Erythroblast (primary cell): ENCODE measurements at places on chromosomes 11 and 22.

DNA sequence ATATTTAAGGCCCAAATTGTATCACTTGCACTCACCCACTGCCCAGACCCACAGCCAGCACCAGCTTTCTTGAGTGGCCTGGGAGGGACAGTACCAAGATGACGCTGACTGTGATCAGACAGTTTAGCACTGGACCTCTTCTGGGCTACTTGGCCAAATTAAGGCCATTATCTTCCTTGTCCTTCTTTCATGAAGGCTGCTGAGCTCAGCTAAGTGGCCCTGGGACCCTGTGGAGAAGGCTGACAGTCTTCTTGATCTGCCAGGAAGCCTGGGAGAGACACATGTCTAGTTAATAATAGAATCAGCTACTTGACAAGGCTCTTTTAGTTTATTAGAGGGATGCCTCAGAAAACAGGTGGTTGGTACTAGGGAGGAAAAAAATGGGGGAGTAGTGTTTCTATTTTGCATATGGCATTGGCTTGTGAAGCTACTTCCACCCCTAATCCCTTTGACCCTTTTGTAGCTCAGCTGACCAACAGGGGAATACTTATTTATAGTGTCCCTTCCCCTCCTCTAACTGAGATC is 127.9 kb upstream of the NTM start:
- no peak for DNase-seq

GRCh38 chr11:59010708-59011107 is 71.4 kb downstream of the GLYATL1 start:
- no peak for DNase-seq

DNA sequence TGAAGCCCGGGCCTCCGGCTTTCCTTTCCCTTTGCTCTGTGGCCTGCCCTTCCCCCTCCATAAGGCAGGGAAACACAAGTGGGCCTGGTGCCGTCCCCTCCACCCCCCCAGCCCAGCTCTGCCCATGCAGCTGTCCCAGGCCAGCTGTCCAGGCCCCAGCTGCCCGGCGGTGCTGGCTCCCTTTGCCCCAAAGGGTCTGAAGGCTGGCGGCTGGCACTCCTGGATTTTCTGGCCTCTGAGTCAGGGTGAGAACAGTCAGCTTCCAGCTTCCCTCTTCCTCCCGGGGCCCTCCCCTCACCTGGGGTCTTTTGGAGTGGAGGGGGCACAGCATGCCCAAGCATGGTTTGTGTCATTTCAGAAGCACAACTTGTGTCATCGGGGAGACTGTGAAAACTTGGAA is 27.8 kb downstream of the CD82 start:
- DNase-seq = no peak

DNA sequence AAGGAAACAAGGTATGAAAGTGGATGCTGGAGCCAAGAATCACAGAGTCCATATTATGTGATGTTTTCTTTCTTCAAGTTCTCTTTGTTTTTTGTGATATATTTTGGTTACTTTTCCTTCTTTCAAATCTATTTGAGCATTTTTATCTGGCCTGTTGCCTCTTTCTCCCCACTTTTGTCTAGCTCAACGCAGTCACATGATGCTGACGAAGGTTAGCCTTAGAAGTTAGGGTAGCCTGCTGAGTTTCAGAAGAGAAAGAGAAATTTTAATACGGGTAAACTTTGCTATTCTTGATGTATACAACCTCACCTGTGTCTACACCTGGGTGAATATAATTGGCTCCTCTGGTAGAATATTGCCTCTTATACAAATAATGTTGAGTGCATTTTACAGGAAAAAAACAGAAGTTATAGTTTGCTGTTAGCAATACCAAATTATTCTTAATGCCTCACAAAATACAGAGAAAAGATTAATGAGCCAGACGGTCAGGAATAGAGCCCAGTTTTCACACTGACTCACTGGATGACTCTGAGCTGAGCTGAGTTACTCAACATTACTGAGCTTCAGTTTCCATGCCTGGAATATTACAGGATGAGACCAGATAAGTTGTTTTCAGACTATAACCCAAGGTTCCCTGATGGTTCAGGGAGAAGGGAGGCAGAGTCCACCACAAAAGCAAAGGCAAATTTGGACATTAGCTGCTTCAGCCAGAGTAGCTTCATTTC is 161.6 kb upstream of the BDNF start:
- DNase-seq = no peak

DNA sequence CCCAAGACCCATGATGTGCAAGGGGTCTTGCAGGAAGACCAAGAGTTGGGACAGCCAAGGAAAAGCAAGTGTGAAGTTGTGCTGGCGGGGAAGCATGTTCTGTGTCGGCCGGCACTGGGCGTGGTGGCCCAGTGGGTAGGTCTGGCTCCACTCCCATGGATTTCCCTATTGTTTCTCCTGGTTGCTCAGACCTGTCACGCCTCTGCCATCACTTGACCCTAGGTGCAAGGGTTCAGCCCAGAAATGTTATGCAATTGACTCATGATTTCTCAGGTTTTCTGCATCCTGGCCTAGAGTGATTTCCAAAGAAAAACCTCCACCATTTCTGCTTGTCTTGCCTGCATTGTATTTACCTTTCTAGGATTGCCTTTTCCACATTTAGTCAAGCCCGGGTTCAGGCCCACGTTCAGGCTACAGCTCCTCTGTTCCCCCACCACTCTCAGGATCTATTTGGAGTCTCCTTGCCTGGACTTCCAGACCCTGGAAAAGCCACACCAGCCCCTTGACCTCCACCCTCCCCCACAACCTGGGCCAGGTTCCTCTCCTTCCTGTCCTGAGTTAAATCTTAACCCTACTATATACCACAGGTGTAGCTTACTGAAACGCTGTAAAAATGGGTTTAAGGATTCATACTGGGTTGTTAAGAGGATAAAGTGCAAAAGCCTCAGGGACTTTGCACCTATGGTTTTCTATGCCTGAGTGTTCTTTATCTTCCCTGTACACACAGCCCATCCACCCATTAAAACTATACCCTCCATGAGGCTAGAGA is 17.5 kb upstream of the FOLR1 start:
- no peak for DNase-seq

GRCh38 chr11:44143987-44144909 is 48.8 kb downstream of the EXT2 start:
- DNase-seq = no peak

- peak; percentile 88 for DNase-seq
Observed at GRCh38 chr22:39170825-39171622, 18.5 kb upstream of the CBX7 start.

- no peak for DNase-seq
Observed at GRCh38 chr11:94020777-94021481, at the start of gene HEPHL1. Gene HEPHL1, plus strand, starts transcription at chr11:94021354. Its CDS starts 15 bp downstream, at chr11:94021369.

- no peak for DNase-seq
Observed at GRCh38 chr11:7251487-7251835, 243 bp upstream of the SYT9 start.

- no peak for DNase-seq
Observed at GRCh38 chr11:11998091-11998781, 10.2 kb downstream of the DKK3 start.

DNA sequence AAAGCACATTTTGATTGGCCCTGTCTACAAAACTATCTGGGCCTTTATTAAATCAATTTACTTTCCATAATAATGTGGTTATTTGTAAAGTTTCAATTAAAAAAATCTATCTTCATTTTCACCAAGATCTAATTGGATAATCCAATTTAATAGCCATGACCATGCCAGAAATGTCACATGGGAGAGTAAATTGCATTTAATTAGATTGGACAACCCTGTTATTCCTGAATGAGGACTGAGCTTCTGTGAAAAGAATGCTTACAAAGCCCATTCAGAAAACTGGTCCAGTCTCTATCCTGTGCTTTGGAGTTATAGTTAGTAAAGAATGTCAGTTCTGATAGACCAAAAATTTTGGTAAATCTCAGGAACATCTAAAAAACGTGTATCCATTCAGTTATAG is 541.9 kb upstream of the ANO5 start:
- no peak for DNase-seq
